ENCODE measurements at places on chromosomes 13 and 19.

DNA sequence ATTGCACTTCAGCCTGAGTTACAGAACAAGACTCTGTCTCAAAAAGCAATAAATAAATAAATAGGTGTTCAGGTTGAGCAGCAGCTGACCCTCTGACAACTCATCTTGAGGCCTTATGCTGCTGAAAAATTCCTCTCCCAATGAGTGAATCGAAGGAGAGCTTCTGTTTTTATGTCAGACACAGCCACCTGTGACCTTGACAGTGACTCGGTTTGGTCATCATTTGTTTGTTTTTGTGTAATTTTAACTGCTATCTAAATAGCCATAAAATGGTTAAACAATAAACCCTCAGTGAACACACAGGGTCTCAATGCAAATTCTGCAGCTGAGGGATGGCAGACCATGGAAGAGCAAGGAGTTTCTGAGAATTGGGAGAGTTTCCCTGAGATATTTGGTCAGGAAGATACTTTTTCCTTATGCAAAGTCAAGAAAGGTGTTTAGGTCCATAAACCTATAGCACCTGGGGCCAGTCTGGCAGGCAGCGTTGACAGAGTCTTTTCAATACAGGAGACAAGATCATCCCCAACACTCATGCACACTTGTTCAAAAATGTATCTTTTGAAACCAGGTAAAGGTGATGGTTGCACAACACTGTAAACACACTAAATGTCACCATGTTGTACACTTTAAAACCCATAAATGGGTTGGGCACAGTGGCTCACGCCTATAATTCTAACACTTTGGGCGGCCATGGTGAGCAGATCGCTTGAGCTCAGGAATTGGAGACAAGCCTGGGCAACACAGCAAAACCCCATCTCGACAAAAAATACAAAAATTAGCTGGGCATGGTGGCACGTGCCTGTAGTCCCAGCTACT is 16.6 kb upstream of the SLC25A30 start:
- no peak for DNase-seq

- no peak for DNase-seq
These were observed 9.8 kb downstream of the PARP4 start for GRCh38 chr13:24502533-24503378.

DNA sequence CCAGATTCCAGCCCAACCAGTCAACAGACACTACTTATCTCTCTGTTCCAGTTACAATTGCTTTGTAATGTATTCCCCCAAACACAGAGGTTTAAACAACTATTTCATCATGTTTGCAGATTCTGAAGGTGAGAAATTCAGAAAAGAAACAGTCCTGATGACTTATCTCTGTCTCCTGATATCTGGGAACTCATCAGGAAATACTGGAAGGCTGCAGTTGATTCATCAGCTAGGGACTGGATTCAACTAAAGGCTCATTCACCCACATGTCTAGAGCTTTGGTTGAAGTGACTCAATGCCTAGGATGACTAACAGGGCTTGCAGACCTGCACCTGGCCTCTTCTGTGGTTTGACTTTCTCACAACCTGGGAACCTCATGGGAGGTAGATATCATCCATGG is 56.6 kb upstream of the GPC6 start:
- DNase-seq = no peak

DNA sequence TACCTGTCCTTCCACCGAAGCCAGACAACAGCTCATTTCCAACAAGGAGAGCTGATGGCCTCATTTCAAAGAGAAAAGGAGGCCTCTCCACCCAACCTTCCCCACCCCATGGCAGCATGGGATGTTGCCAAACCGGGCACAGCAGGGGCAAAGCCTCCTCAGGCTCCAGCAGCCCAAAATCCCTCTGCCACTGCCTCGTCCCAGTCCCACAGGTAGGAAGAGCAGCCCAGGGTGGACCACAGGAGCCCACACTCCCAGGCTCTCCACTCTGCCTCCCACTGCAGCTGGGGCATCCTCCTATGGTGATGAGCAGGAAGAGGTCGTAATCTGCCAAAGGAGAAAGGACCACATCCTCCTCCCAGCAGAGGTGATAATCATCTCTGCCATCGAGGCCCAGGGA is 50.9 kb downstream of the PEPD start:
- no peak for DNase-seq

- DNase-seq = no peak
These were observed 823 bp downstream of the DOCK6 start for GRCh38 chr19:11261431-11261970.

DNA sequence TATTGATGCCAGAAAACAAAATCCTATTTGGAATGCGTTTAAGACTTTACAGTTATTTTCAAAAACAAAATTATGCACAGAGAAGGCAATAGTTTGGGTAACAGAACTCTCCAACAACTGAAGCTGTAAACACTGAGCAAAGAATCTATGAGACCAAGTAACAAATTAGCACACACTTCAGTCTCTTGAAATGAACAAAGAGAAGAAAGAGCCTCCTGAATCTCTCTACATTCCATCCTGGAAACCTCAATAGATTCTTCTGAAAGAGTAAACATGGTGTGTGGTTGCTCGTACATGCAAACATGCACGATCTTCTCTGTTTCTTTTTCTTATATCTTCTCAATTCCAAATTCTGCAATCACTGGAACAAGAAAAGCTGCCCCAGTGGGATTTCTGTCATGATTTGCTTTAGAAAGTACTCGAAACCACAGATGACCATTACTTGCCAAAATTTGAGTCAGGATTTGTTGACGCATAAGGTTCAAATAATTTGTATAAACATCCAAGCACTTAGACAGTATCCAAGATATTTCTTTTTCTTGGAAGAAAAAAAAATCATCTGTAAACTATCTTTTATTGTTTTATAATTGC is 137.9 kb upstream of the DACH1 start:
- no peak for DNase-seq

DNA sequence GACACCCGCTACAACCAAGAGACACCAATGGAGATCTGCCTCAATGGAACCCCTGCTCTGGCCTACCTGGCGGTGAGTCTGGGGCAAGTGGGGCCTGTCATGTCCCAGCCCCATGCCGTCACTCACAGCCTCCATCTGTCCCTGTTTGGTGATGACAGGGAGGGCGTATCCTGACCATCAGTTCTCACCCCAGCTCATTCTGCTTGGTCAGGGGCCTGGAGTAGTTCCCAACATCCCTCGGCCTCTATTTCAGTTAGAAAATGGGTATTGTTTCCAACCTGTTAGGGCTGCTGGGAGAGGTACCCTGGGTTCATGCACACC is 18.2 kb downstream of the HIPK4 start:
- DNase-seq = no peak

- no peak for DNase-seq
These were observed 89.8 kb downstream of the KDM4B start for GRCh38 chr19:5058521-5059212.

All from HTR-8/SVneo (cell line).